Suprapubic skin (tissue), 4 donors: ENCODE measurements at places on chromosomes 3 and 15.

DNA sequence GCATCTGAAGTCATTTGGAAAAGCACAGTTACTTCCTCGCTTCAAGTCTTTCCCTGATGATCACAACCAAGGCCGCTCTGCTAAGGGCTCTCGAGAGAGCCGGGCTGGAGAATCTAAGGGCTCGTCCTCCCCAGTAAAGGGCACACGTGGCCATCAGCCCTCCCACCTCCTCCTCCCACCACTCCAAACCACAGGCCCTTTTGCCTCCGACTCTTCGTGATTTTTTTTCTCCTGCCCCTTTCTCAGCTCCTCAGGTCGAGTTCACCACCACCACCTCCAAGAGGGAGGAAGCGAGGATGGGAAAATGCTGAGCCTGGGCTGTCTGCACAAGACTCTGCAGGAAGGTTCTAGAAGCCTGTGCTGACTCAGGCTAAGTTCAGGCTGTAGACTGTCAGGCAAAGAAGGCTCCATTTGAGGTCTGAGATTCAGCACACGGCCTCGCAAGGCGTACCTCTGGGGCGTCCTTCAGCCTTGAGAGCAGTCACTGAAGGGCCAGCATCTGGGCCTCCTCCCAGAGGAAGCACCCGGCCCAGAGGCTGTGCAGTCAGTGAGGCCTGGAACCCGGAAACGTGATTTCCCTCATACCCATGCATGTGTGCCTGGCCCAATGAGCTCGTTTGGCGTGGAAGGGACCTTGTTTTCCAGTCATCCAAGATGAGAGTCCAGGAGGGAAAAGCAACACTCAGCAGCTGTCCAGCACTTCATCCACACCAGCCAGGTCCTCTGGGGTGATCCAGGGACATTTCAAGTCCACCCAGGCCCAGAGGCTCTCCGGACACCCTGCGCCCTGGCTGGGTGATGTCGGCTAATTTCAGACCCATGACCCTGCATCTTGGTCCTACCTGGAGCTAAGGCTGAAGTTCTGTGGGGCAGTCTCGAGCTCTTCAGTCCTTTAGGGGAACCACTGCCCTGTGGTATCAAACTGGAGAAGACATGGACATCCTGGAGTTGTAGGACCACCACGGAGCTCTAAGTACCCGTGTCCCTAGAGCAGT is 196.8 kb downstream of the XXYLT1 start:
- peak; percentile 71 for DNase-seq

DNA sequence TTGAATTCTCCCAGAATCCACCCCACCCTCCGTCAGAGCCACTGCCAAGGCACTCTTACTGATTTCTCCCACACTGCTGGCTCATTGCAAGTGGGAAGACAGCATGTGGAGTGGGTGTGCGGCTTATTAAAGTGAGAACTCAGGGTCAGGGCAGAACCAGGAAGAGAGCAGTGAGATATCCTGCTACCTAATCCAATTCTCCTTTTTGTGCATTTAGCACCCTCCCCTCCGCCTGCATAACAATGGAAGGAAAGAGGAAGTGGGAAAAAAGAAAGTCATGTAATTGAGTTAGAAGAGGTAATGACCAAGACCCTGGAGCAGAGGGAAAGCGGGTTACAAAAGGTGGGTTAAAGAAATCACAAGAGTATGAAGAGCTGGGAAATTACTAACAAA is 27.8 kb upstream of the PIK3CB start:
- no peak for DNase-seq

DNA sequence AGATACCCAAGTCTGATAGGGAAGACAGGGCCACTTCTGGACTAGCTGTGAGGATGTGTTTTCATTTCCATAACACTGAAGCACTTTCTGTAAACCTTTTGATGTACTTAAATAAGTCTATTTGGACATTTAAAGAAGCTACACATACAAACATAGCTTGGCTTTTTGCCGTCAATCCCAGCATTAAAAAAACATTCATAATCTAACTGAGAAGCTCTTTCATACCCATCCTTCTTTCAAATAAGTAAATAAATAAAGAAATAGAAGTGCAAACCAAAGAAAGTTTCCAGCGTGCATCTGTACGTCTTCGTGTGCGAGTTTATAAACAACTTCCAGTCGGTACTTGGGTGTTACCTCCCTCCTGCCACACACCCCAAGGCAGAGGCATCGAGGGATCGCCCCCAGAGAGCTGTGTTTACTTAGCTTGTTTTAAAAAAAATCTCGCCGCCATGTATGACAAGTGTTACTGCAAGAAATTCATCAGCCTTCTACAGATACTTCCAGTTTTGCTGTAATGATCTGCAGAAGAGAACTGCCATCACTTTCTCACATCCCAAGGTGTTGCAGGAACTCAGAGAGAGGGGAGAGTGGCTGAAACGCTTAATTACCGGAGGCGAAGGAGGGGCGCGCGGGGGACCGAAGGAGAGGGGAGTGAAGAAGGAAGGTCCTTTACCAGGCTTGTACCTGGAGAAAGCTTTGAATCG is 9.0 kb upstream of the MEIS2 start:
- DNase-seq, result no peak

DNA sequence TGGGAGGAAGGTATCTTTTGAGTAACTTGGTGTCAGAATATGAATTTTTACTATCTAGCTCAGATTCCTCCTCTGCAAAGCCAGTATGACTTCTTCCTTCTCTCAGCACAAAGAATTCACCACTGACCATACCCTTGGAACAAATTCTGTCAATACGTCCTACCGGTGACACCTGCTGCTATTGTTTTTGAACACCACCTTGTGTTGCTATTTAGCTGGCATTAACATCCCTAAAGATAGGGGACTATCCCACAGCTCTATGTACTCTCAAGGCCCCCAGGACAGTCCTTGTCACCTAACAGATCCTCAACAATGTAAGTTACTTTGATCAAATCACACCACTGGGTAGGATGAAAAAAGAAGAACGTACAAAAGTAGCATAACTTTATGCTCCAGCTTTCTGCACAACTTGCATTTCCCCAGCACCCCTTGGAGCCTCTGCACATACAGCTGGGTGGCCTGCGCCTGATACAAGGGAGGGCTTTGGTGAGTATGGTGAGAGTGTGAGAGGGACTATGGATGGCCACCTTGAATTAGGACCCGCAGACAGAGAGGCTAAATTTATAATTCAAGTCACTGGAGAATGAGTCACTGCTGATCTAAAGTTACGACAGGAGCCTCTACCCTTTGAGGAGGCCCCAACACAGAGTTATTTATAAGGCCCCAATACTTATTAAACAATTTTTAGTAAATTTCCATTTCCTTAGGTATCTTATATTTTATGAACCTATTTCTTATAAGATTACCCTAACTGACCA is 2.3 kb upstream of the COLQ start:
- DNase-seq, result no peak

- no peak for DNase-seq
Measured at GRCh38 chr3:197593046-197593380, 37.2 kb upstream of the BDH1 start.

- no peak for DNase-seq
Measured at GRCh38 chr3:98259707-98260106, 4.3 kb upstream of the OR5H6 start.

GRCh38 chr3:63875510-63875909 is 11.8 kb downstream of the ATXN7 start:
- no peak for DNase-seq
